Activated T-cell treated with anti-CD3 and anti-CD28 coated beads, Interleukin-2, amount 50 U/mL, for 4 hours (primary cell): ENCODE measurements at places on chromosomes 16 and 17.

GRCh38 chr16:17193566-17194100 lies 277.1 kb downstream of the XYLT1 start:
- DNase-seq, result no peak

DNA sequence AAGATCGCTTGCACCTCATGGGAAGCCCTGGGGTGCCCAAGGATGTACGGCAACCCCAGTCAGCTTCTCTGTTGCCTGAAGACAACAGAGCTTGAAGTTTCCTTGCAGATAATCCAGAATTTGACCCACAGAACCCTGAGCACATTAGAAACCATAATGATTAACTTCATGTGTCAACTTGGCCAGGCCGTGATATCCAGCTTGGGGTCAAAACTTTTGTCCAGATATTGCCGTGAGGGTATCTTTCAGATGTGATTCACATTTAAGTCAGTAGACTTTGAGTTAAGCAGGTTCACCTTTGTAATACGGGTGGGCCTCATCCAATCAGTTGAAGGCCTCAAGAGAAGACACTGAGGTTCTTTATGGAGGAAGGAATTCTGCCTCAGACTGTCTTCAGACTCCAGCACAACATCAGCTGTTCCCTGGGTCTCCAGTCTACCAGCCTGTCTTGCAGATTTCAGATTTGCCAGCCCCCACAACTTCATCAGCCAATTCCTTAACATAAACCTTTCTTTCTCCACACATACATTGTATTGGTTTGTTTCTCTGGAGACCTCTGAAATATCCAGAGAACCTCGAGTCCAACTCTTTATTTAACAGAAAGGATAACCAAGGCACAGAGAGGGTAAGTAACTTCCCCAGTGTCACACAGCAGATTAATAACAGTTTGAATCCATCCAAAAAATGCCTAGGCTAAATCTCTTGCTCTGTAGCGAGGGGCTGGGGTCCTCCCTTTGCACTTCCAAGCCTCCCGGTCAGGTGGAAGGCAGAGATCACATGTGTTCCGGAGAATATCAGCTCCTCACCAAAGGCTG lies 171.1 kb downstream of the SALL1 start:
- no peak for DNase-seq

DNA sequence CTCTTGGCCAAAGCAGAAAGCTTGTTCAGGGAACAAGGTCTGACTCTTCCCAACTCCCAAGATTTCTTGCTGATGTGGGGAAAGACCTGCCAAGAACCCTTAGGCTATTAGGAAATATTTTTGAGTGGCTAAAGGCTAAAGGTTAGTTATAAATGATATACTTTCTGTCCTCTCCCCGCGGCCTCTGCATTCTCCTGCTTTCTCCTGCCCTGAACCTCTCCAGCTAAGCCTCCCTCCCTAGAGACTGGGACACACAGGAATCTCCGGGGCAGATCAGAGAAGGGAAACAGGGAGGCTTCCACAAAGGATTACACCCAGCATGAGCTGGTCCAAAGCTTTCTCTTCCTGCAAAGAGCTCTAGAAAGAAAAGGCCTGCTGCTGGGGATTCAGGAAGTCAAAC lies 2.3 kb downstream of the SLC43A2 start:
- no peak for DNase-seq

DNA sequence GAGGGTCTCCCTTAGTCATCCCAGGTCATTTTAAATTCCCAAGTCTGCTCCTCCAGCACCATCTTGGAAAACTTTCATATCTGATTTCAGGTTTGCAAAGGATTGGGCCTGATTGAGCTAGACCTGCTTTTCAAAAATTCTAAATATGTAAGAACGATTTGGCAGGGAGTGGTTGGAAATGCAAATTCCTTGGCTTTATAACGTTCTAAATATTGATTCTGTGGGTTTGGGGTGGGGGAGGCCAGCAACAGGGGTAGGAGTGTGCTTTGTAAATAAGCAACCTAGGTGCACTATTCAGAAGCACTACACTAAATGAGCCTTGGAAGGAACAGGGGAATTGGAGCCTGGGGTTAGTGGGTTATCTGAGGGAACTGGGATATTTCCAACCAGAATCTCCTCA lies 47.9 kb downstream of the TMEM114 start:
- no peak for DNase-seq

GRCh38 chr17:7290685-7291084 lies 3.8 kb downstream of the YBX2 start:
- DNase-seq, result no peak

- no peak for DNase-seq
Measured at GRCh38 chr16:49664221-49665215, 191.4 kb downstream of the ZNF423 start.

DNA sequence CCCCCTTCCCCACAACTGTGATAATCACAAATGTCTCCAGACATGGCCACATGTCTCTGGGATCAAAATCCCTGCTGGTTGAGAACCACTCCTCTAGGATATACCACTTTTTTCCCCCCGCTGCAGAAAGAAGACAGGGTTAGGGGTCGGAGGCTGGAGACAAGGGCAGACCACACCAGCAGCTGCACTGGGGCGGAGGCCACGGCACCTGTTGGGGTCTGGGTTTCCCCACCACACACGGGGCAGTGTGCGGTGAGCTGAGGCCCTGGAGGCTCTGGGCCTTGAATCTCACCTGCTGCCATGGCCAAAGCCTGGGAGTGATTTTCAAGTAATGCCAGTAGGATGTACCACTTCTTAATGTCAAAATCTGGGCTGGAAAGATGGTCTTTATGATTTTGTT lies 320.5 kb downstream of the SNX29 start:
- no peak for DNase-seq

DNA sequence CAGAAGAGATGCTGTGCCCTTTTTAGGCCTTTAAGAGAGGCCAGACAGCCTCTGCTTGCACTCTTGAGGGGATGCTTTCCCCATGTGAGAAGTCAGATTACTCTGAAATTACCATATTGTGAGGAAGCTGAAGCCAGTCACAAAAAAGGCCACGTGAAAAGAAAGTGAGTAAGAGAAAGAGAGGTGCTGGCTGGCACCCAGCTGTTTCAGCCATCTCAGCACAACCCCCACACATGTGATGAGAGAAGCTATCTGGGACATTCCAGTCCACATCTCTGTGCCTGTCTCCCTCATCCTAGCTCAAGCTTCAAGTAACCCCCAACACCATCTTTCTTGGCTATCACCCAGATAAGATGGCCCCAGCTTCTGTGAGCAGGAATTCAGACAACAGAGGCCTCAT lies 131.4 kb downstream of the HS3ST2 start:
- DNase-seq, result no peak

- peak; percentile 65 for DNase-seq
Measured at GRCh38 chr16:89723279-89724250, 2.2 kb downstream of the ZNF276 start.

- DNase-seq, result no peak
Measured at GRCh38 chr16:71565812-71566700, 10.8 kb downstream of the TAT start.

GRCh38 chr16:79994418-79994817 lies 393.9 kb upstream of the MAF start:
- no peak for DNase-seq
